ENCODE measurements at places on chromosomes 5 and 9.
A peak's percentile ranks its signal among the peaks of the same experiment; 100 is the strongest.

GRCh38 chr9:95508968-95509850, 7.6 kb downstream of the PTCH1 start:
- peak; percentile 64 for DNase-seq

DNA sequence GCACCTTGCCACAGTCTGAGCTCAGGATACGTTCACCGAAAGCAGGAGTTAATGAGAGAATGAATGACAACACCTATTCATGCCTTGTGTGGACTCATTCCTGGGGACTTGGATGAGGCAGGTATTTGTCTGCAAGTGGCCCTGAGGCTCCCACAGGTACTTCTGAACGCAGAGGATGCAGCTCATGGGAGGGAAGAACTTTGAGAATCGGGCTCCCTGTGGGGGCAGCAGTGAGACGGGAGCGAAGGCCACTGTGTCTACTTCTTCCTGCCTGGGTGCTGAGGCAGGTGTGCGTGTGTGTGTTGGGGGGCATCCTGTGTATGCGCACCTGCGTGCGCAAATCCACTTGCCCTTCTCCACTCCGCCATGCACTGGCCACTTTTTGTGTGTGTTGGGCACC, 42.2 kb downstream of the PTPN3 start:
- DNase-seq: no peak

GRCh38 chr5:54537725-54538124, 20.2 kb downstream of the SNX18 start:
- DNase-seq: no peak

DNA sequence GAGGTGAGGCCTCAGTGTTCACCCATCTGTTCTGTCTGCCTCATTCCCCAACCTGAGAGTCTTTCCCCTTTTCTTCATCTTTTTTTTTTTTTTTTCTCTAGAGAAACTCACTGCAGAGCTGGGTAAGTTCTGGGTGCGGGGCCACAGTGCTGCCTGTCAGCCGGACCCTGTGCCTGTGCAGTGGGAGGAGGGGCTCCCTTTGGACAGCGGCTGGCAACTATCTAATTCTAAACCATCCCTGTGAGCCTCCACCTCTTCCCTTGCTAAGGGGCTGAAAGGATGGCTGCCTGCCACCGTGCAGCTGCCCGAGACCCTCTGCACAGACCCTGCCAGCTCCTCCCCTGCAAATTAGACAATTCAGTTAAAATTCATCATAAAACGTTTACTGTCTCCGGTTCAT, 14.1 kb downstream of the BTNL9 start:
- no peak for DNase-seq

GRCh38 chr9:75695921-75696320, 194.6 kb upstream of the PCSK5 start:
- DNase-seq: no peak

DNA sequence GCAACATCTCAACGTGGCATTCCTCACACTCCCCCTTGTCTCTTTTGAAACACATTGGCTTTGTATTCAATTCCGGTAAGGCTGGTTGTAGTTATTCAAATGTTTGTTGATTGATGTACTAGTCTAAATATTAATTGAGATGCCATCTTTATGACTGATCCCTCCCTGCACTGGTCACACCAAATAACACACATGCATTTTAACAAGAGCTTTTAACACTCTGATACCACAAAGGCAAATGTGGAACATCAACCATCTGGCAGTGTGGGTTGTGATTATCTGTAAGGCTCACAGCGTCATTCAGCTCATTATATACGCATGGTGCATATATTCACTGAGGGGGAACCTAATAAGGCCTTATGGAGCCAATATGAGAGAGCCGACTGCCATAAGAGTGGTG, 305.0 kb downstream of the TENT4A start:
- no peak for DNase-seq

DNA sequence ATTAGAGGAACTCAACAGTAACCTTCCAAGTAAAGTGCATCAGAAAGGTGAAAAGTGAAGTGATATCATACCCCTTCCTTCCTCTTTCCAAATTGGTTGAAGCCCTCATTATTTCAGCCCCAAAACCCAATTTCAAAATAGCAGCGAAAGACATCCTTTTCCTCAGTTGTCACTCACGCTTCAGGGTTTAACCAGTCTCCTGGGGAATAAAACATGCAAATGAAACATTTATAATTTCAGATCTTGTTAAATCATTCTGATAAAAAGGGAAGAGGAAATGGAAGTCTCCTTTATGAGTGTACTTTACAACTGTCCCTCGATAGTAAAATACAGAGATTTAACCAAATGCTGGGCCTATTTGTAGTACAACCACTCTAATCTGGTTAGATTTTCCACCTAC, 22.5 kb downstream of the TRPM6 start:
- DNase-seq: no peak

GRCh38 chr5:115388240-115388639, 91.8 kb upstream of the CCDC112 start:
- DNase-seq: no peak

- DNase-seq: no peak
Observed at GRCh38 chr5:82813861-82814260, 263.3 kb downstream of the TMEM167A start.

DNA sequence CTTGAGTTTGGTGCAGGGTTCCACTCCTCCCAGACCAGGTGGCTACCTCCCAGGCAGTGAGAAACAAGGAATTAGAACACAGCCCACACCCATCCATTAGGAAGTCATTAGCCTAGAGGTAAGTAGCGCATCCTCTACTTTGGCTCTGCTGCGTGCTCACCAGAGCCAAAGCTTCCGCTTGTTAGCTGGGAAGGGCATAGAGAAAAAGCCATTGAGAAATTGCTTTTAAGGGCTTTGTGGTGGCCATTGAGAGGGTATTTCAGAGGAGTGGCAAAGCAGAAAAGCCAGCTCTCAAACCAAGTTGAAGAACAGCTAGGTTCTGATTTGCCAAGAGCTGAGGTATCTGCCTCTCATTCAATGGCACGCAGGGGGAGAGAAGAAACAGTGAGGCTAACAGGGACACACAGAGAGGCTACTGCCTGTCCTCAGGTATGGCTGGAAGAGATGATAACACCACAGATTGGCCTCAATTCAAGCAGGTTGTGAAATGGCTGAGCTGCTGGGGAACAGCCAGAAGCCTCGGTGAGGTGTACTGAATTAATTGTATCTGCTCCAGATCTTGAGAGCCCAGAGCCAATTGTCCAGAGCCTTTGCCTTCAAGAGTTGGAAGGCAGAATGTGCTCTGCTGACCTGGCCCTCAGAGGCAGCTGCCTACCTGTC, 119.4 kb downstream of the NTRK2 start:
- no peak for DNase-seq

DNA sequence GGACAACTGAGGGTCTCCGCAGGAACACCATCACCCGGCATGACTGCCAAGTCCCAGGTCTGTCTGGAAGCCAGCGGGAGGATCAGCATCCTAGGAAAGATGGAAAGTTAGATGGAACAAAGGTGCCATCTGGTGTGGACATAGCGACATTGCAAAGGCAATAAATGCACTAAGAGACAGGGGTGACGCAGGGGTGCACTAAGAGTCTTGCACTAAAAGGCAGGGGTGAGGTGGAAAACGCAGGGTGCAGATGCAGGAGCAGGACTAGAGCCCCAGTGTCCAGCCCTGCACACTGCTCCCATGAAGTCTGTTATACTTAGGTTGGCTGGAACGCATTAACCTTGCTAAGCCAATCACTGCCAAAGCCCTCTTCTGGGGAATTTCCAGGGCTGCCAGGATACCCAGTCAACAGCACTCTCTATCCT, 15.5 kb downstream of the ATOX1 start:
- no peak for DNase-seq

DNA sequence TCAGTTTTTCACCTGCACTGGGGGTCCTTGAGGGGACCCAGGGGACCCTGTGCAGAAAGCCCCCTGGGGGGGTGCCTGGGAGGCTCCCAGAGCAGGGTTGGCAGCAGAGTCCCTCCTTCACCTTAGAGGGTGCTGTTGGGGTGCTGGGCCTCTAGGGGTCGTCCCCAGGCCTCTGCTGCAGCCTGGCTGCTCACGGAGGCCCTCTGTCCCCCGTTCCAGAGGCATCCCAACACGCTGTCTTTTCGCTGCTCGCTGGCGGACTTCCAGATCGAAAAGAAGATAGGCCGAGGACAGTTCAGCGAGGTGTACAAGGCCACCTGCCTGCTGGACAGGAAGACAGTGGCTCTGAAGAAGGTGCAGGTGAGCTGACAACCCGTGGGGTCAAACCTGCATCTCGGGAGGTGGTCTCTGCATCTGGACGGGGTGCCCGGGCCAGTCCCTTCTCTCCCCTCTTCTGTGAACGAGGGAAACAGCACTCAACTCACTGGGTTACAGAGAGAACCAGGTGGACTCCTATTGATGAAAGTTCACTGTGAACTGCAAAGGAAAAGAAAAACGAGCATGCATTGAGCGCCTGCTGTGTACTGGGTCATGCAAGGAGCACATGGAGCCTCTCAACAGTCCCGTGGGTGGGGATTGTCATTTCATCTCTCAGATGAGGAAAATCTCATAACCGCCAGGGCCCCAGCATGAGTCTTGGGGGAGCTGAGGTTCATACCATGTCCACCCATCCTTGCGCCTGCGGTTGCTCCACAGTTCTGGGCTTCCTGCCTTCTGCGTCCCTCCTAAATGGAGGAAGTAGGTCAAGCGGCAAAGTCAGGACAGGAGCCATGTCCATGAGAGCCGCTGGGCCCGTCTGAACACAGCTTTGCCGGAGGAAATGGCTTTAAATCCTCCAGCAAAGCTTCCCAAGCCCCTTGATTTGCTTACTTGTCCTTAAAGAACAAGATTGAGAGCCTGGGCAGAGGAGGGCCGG, 54.8 kb downstream of the NEK6 start:
- DNase-seq: no peak

GRCh38 chr9:35806101-35806500, 6.0 kb downstream of the SPAG8 start:
- DNase-seq: no peak

GRCh38 chr9:114284316-114285060, 38.4 kb upstream of the ORM1 start:
- DNase-seq: no peak

- DNase-seq: no peak
Observed at GRCh38 chr9:133739408-133740280, 1.5 kb upstream of the SARDH start.

DNA sequence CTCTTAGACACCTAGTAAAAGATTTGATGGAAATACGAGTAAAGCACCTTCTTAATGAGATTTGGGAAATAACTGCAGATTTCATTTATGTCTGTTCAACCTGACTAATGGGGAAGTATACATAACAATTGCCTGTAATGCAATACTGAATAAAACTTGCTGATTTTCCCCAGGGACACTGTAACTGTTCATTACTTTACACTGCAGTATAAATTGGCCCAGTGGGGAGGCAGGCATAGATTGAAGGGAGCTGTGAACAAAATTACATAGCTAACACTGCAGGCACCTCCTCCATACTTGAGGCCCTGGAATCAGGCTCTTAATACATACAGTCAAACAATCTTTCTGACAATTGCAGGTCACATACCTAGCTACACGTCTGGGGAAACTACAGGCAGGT, 216.2 kb downstream of the PTPRD start:
- DNase-seq: no peak

DNA sequence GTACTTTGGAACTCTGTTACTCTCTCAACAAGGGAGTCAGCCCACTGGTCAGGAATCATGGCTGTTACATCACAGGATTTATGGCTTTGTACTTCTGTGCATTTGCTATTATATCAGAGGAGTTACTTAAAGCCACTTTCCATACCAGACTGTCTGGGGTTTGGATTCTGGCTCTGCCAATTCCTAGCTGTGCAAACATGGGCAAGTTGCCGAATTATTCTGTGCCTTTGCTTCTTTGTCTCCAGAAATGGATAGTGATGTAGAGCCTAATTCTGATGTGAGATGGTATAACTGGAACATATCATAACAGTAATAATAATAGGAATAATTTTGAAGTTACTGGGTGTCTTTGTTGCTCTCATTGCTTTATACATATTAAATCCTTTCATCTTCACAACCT, 1047.3 kb upstream of the SEMA6A start:
- DNase-seq: no peak

DNA sequence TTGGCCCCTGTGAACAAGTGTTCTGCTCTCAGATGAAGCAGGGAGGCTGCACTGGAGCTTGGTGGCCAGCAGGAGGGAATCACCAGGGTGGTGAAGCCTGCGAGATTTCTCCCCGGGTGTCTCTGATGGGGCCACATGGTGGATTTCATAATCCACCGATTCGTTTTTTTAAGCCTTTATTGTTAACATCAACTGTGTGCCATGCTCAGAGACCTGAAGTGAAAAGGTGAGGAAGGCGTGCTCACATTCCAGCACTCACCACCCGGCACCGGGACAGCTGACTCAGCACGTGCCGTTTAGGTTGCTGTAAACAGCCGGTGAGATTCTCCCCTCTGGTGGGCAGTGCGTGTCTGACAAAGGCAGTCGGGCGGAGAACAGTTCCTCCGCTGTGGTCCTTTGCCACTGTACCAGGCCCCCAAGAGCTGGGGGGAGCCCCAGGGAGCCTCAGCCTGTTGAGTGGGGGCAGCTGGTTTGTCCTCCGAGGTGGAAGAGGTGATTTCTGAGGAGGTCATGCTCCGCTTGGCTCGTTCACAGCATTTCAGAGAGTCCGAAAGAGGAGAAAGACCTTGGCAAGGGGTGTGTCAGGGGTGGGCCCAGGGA, 12.7 kb upstream of the AHRR start:
- no peak for DNase-seq

DNA sequence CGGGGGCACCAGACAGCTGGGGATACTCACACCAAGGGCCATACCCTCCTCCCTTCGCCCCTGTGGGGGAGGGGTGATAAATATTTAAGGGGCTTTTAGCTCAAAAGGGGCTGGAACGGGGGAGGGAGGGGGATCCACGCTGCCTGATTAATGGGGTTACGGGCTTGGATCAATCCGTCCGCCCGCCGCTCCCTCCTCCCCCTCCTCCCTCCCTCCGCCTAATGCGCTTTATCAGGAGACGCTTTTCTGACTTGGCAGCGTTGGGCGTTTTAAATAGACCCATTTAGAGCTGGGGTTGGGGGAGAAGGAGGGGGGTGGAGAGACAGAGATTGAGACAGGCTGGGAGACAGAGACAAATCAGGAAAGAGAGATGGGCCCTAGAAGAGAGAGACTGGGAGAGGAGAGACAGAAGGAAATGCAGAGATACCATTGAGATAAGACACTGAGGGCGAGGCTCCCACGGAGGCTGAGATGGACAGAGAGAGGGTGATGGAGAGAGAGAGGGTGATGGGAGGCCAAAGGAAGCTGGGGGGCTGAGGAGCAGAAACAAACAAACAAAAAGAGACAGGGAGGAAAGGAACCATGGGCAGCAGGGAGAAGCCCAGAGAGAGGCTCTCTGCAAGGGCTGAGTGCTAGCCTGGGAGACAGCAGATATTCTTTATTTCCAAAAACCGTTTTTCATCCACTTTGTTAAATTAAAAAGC, 10.3 kb downstream of the CNTFR start:
- no peak for DNase-seq

DNA sequence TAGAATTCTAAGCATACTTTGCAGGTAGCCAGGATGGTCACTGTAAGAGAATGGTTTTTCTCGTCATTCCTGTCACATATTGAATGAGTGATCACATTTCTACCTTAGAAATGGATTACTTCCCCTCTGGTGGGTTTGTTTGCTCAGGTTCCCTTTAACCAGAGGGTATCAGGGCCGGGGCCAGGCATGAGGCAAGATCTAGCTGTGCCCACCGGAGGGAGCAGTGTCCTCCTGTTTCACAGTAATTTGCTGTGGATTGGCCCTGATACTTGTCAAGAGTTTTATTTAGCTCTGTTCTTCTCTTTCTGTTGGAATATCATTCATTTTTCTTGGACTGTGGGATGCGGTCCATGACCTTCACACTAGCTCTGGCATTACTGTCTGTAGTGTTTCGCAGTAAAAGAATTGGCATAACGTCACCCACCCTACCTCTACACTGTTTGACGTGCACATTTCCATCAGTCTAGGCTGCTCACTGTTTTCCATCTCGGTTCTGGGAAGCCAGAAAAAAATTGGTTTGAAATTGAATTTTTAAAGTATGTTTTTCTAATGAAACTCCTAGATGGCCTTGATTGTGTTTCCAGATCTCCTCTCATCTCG, 42.4 kb upstream of the ZBED3 start:
- peak; percentile 3 for DNase-seq

Data from stimulated activated CD4-positive, alpha-beta T cell treated with anti-CD3 and anti-CD28 coated beads, Interleukin-4, amount 100 ng/mL, for 1 hour (primary cell).